ENCODE measurements at places on chromosomes 5 and 9.

- DNase-seq, result no peak
Measured at GRCh38 chr5:67027171-67027570, 169.4 kb downstream of the CD180 start.

GRCh38 chr5:88827997-88828396, 55.0 kb downstream of the MEF2C start:
- DNase-seq, result no peak

GRCh38 chr9:114006931-114007691, 71.0 kb downstream of the AMBP start:
- DNase-seq, result no peak

DNA sequence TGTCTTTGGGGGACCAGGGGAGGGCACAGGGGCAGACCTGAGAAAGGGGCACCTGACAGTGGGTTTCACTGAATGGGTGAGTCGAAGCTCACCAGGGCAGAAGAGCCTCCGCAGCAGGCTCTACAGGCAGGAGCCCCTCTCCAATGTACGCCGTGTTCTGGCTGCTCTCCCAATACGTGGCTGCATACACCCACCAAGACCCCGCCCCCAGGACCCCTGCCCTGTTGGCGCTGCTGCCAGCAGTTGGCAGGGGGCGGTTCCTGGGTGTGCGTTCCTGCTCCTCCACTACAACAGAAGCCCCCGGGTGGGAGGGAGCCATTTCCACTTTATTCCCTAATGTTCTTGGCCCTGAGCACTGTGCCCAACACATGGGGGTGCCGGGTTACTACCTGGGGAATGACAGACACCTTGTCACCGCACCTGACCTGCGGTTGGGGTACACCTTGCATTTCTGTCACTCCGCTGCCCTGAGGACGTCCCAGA, 30.3 kb downstream of the SARDH start:
- DNase-seq, result no peak

- no peak for DNase-seq
Measured at GRCh38 chr9:135809166-135809565, 98.2 kb downstream of the CAMSAP1 start.

All from Caco-2 (cell line).